IMR-90 (cell line): ENCODE measurements at places on chromosomes 16 and 17. TPM values are rescaled to one million over a fixed set of nuclear protein-coding genes. Genes with fewer than 3 reads are reported as not detected.

GRCh38 chr16:3607161-3607560, 4.2 kb downstream of the SLX4 start:
- DNase-seq, result no peak
- no peak overlapping the region for H3K27ac ChIP-seq
- H3K27me3 ChIP-seq, result no peaks in the 10 kb centered on the region
- H3K4me1 ChIP-seq, result peaks cover 5% of the 10 kb centered on the region
- H3K36me3 ChIP-seq, result peaks cover 15% of the 10 kb centered on the region; the same call in 1 of the 2 replicates

DNA sequence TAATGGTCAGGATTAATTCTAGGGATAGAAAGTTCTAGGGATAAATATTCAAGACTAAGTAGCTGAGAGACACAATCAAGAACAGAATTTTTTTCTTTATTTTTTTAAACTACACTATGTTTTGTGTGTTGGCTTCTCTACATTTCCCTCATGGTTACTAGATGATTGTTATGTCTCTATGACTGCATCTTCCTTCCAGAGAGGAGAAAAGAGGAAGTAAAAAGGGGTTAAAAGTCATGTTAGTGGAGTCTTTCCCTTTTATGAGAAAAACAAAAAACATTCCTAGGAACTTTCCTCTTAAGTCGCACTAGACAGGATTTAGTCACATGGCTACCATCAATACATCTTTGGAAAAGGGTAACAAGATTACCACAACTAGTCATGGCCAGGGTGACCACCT, 375.0 kb downstream of the KCNJ2 start:
- H3K27me3 ChIP-seq, result no peaks in the 10 kb centered on the region
- H3K4me1 ChIP-seq, result no peaks in the 10 kb centered on the region
- no peak overlapping the region for H3K27ac ChIP-seq
- H3K36me3 ChIP-seq, result no peaks in the 10 kb centered on the region
- no peak for DNase-seq
- no peak overlapping the region for H3K4me3 ChIP-seq

DNA sequence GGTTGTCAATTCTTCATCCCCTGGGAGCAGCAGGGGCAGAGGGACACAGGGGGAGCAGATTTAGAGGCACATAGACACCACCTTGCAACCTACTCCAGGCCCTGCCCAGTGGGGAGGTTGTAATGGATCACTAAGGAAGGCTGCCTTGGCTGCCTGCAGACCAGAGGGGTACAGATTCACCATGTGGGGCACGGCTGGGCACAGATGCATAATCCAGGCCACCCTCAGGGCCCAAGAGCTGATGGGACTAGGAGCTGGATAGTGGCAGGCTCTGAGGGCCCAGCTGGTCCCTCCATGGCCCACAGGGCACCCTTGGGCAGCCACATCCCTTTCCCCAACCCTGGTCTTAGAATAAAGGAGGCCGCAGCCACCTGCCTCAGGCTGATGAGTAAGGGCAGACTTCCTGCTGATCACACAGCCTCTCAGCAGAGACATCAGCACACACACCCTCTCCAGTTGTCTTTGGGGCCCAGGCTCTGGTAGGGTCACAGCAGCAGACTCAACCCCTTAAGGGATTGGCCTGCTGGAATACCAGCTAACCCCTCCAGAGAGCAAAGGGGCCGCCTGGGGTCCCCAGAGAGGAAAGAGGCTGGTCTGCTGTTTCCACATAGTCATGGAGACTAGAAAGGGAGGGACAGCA, 224.9 kb downstream of the GSG1L start:
- no peaks in the 10 kb centered on the region for H3K4me1 ChIP-seq
- no peak overlapping the region for H3K27ac ChIP-seq
- no peak overlapping the region for H3K4me3 ChIP-seq

- peaks cover 23% of the 10 kb centered on the region; the same call in 1 of the 2 replicates for H3K27me3 ChIP-seq
- peaks cover 3% of the 10 kb centered on the region; the same call in 1 of the 2 replicates for H3K4me1 ChIP-seq
- peak overlapping the region; percentile 39 for H3K4me3 ChIP-seq
- H3K27ac ChIP-seq, result peak overlapping the region; percentile 19; the same call in 1 of the 2 replicates
- DNase-seq, result no peak
Observed at GRCh38 chr17:49850772-49851386, 3.0 kb upstream of the TAC4 start.

GRCh38 chr16:89041571-89042481, 51.8 kb upstream of the ACSF3 start:
- DNase-seq, result no peak
- H3K4me3 ChIP-seq, result no peak overlapping the region
- no peaks in the 10 kb centered on the region for H3K4me1 ChIP-seq
- H3K27me3 ChIP-seq, result peaks cover 18% of the 10 kb centered on the region

GRCh38 chr16:12314653-12315185, 338.2 kb downstream of the SNX29 start:
- peaks cover under 1% of the 10 kb centered on the region for H3K4me1 ChIP-seq
- no peak overlapping the region for H3K27ac ChIP-seq
- no peak overlapping the region for H3K4me3 ChIP-seq
- no peak for DNase-seq
- no peaks in the 10 kb centered on the region for H3K27me3 ChIP-seq
- no peaks in the 10 kb centered on the region for H3K36me3 ChIP-seq

Gene TBC1D3G
- total RNA-seq, result not detected in 2 replicates

DNA sequence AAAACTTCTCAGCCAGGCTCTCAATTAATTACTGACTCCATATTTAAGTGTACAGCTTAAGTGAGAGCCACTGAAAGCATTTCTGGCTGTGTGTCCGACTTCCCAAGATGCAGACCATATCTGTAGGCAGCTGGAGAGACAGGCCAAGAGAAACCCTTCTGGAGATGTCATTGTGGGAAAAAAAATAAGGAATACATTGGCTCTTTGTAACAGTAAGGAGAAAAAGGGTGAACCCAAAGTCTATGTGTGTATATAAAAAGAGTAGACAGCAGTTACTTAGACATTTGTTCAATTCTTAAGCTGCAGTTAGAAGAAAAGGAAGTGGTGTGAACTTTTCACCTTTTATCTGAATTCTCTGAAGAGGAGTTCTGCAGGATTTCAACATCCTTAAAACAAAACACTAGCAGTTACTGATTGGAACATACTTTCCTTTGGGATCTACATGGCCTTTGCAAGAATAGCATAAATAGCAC, 21.7 kb downstream of the FAM117A start:
- peaks cover 4% of the 10 kb centered on the region for H3K4me1 ChIP-seq
- DNase-seq, result peak; percentile 34
- H3K36me3 ChIP-seq, result no peaks in the 10 kb centered on the region
- no peak overlapping the region for H3K27ac ChIP-seq
- peaks cover 10% of the 10 kb centered on the region for H3K27me3 ChIP-seq

DNA sequence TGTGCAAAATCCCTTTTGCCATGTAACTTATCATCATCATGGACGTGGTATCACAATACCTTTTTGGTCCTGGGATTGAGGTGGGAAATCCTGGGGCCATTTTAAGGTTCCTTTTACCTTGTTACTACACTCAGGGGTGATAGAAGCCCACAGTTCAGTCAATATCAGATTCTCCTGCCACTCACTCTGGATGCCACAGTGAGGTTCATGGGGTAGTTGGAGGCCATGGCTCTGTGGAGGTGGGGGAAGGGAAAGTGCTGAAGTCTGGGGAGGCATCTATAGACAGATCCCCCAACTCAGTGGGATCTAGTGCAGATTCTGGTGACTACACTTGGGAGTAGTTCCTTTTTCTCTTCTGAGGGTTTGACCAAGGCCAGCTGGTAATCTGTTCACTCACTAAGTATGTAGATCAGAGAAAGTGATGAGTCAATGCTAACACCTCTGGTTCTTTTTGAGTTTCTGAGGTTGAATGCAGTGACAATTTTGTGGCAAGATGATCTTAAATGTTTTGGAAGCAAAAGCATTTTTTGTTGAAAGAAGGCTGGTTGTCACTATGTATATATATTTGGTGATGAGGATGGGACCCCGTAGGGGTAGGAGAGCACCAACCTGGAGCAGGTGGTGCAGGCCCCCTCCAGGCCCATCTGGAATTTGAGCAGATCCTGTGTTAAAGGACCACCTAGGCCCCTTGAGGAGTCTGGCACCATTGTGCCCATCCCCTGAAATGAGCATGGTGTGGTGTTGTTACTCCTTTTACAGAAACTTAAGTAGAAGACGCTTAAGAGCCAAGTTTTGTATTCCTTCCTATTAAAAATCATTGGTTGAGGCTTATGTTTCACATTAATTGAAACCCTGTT, 18.8 kb upstream of the IRF8 start:
- DNase-seq, result no peak
- no peaks in the 10 kb centered on the region for H3K36me3 ChIP-seq
- H3K27me3 ChIP-seq, result peaks cover 46% of the 10 kb centered on the region
- H3K4me3 ChIP-seq, result no peak overlapping the region
- no peak overlapping the region for H3K27ac ChIP-seq
- H3K4me1 ChIP-seq, result no peaks in the 10 kb centered on the region

GRCh38 chr17:48555258-48556228, 10.6 kb upstream of the HOXB2 start:
- peaks cover 56% of the 10 kb centered on the region for H3K4me1 ChIP-seq
- peak; percentile 99 for DNase-seq
- H3K4me3 ChIP-seq, result peak overlapping the region; percentile 48
- peaks cover 32% of the 10 kb centered on the region; the same call in 1 of the 2 replicates for H3K36me3 ChIP-seq
- peak overlapping the region; percentile 93 for H3K27ac ChIP-seq
- no peaks in the 10 kb centered on the region for H3K27me3 ChIP-seq

Gene GOT2
- total RNA-seq, result 45.5 and 50.2 TPM in 2 replicates
